Stimulated activated CD4-positive, alpha-beta T cell treated with anti-CD3 and anti-CD28 coated beads, Interleukin-1b, Interleukin-23, amount 100 ng/mL, for 1 hour (primary cell): ENCODE measurements at places on chromosomes 3 and 15.
A peak's percentile ranks its signal among the peaks of the same experiment; 100 is the strongest.

GRCh38 chr15:23645371-23646164 is 2.1 kb downstream of the MAGEL2 start:
- DNase-seq, result no peak

DNA sequence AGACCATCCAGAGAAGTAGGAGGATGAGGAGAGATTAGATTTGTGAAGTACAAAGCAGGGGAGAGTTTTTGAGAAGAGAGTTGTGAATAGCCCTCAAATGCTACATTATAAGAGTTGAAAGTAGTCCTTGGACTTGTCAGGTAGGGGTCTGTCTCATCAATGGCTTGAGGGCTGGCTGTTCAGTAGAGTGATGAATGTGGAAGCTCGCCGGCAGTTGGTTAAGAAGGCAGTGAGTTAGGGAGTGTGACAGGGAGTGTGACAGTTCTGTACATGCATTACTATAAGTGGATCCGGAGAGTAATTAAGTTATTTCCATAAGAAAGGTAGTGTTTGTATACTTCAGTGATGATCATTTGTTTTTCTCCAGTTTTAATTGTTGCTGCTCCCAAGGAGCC is 32.5 kb downstream of the SLMAP start:
- DNase-seq, result no peak

DNA sequence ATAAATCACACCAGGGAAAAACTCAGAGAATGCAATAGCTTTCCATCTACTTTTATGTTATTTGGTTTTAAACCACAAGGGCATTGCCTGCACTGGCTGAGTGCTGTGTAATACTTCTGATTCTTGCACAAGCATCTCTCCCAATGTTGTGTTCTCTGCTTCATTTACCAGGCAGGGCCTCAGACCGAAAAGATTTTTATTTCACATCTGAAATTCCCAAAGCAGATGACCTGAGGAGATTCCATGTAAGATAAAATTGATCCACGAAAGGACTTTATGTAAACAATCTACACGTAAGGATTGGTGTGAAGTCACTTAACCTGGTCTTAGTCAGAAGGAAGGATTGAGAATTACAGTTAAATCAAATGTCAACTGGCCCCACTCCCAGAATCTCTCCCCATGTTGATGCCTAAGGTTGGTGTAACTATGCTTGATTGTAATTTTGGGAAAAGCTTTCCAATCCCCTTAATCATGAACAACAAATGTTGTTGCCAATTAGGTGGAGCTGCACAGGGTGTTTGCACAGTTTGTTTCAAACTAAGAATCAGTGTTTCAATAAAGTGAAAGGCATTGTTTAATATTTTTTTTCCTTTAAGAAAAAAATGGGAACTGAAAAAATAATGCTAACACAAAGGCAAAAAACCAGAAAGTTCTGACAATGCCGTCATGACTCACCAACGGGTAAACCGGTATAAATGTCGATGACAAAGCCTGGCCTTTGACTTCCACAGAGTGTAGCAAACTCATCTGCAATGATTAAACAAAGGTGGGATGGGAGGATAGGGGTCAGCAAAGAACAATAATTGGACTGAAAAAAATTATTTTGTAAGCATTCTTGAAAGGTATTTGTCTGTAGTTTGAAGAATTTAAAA is 128.6 kb downstream of the DUT start:
- DNase-seq, result no peak

- no peak for DNase-seq
These were observed 13.5 kb downstream of the HIGD1A start for GRCh38 chr3:42790714-42791229.

DNA sequence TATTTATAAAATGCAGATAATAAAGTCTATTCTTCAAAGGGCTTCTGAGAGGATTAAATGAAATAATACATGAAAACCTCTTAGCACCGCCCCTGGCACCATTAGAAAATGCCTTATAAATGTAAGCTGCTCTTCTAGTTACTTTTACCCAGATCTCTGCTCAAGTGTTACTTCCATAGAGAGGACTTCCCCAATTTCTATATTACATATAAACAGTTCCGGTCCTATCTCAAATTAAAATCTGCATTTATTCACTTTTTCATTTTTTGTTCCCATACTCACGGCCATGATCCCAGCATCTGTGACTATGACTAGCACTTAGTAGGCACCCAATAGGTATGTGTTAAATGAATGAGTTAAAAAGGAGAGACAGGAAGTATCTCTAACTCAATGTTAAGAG is 890.9 kb upstream of the CFAP20DC start:
- no peak for DNase-seq

GRCh38 chr15:48861813-48862431 is 16.0 kb upstream of the EID1 start:
- DNase-seq, result peak; percentile 21

- no peak for DNase-seq
These were observed 294.0 kb downstream of the DIPK2A start for GRCh38 chr3:144265542-144266100.
